ENCODE measurements at places on chromosomes 6 and 20.

- no peak for DNase-seq
These were observed 97.6 kb downstream of the MRPL14 start for GRCh38 chr6:44029444-44030185.

- no peak for DNase-seq
These were observed 16.6 kb upstream of the ZNF76 start for GRCh38 chr6:35242906-35243305.

- no peak for DNase-seq
These were observed 41.9 kb upstream of the DEFB112 start for GRCh38 chr6:50091641-50092040.

- no peak for DNase-seq
These were observed 3.9 kb downstream of the STXBP5 start for GRCh38 chr6:147207837-147208754.

GRCh38 chr6:42028234-42029061, 21.9 kb upstream of the TAF8 start:
- DNase-seq, result no peak

- DNase-seq, result no peak
These were observed 15.9 kb upstream of the PLCG1 start for GRCh38 chr20:41121399-41121798.

DNA sequence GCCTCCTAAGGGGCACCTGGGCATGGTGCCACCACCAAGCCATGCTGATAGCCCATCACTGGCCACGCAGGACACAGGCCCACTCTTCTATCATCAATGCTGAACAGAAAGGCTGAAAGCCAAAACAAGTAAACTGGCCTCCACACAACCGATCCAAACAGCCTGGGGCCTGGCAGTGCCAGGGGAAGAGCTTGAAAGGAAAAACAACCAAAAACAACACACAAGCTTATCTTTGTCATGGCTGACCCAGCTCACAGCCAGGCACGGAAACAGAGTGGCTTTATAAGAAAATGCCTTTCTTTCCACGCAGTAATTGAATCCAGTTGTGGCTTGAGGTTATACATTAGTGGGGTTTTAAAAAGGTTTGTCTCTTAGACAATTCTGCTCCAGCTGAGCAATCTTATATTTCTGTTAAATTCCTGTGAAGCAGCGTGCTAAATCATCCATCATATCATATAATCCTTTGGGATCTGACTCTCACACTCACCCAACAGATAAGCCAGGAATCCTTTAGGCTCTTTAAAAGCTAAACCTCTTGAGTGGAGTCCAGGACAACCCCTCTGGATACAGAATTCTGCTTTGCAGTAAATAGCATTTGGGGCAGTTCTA, 65.4 kb upstream of the SLC22A16 start:
- DNase-seq, result no peak

- DNase-seq, result no peak
These were observed 107.4 kb downstream of the PREX1 start for GRCh38 chr20:48720256-48720985.

DNA sequence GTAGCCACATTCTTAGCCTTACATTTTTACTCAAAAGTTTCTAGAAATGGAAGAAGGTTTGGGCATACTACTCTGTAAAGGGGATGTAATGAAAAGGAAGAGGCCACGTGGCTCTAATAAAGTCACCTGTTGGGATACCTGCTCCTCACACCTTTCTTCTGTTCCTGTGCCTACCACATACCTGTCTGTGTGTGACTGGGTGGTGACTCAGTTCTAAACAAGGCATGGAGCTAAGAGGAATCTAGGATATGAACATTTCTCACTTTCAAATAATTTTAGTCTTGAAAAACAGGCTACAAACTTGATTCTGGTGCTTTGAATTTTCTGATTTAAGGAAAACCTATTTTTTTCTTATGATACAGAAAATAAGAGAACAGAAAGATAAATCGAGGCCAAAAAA, 363.6 kb downstream of the RFPL4B start:
- DNase-seq, result no peak

DNA sequence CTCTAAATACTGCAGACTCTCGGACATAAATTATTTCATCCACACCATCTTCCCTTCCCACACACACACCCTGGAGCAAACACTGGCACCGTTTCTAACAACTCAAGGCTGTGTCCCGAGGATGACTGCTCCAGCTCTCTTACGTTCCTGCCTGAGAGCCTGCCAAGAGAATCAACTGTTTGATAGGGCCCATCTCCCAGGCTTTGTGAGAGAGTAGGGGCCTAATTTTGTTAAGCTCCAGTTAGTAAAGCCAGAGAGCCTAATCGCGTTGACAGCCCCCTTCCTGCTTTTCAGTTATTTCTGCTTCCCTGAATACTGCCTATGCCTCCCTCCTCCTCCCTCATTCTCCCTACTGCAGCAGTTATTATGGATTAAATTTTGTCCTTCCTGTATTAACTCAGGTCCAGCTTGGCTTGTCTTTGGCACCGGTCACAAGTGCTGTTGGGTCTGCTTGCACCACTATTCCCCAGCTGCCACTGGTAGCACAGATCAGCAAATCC, 118.1 kb upstream of the TMEM181 start:
- no peak for DNase-seq

DNA sequence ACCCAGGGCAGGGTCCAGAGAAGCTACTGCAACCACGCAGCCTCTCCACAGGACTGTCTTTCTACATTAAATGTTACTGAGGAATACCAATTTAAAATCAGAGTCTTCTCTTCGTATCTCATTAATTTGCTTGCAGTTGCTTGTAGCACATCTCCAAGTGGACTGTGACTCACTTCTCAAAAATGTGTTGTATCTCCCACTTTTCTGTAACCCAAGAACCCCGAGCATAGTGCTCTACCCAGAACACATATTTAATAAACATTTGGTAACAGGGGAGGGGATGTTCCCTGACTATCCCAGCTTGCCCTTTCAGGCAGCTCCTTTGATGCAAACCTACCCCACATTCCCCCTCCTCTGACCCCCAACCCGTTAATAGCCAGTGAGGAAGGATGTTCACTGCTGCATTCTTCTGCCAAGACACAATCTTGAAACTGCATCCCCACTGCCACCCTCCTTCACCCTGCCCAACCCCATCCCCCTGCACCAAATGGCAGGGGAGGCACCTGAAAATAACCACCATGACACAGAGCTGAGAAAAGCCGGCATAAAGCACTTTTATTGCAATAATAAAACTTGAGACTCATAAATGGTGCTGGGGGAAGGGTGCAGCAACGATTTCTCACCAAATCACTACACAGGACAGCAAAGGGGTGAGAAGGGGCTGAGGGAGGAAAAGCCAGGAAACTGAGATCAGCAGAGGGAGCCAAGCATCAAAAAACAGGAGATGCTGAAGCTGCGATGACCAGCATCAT, 24.2 kb downstream of the FKBP1A start:
- DNase-seq, result no peak

GRCh38 chr20:37390891-37391525, 45.1 kb downstream of the SRC start:
- DNase-seq, result no peak

DNA sequence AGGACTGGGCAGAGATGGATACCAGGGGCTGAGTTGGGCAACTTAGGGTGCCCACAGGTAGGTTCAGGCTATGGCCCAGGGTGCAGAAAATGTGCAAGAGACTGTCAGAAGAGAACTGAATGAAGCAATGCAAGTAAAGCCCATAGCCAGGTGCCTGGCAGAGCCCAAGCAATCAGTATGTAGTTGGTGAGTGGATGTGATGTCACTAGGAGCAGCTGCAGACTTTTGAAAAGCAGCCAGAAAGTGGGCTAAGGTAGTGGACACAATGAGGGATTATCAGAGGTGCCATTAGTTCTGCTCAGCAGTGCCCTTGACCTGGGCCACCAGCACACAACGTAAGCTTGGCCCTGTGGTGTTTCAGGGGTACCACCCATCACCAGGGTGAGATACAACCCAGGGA, 135.3 kb downstream of the SOBP start:
- DNase-seq, result no peak

DNA sequence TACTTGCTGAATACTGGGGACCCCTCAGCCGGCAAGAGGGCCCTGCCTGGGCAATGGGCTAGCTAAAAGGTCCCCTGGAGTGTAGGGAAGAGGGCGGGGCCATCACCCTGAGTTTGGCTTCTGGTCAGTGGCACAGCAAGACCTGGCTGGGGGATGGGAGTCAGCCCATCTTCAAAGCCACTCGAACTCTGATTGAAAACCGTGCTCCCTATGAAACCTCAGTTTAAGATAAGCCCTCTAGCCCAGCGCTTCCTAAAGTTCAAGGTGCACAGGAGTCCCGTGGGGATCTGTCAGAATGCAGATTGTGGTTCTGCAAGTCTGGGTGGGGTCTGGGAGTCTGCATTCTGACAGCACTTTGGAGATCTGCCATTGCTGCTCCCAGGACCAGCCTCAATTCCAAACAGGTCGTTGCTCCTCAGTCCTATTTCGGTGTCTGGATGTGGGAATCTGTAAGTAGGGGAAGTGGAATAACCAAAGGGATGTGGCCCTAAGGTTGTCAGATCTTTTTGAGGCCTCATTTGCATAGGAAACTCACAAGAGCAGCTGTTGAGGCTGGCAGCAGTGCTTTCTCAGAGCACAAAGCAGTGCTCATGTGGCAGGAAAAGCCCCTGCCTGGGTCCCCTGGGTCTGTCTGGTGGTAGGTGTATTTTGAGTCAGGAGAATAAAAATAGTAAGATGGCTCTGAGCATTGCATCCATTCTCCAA, 85.3 kb upstream of the SCP2D1 start:
- DNase-seq, result no peak

GRCh38 chr6:78611102-78611620, 256.2 kb upstream of the IRAK1BP1 start:
- no peak for DNase-seq

DNA sequence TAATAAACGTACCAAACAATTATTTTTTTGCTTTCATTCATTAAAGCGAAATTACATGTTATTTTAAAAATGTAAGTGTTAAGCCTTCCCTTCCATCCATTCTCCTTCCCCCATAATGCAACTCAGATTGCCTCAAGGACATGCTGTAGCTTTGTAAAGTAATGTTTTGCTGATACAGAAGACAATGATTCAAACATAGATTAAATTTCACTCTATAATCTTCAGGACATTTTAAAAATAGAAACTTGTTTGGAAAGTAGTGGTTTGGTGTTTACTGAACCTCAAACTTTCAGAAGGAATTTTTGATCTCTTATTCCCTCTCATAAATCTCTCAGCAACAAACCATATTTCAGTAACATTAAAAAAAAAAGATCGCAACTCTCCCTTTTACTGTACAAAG, 350.9 kb upstream of the HSF2 start:
- no peak for DNase-seq

- DNase-seq, result no peak
These were observed 28.4 kb upstream of the APMAP start for GRCh38 chr20:25020901-25021301.

- peak; percentile 84 for DNase-seq
These were observed 7.3 kb downstream of the VWA7 start for GRCh38 chr6:31769684-31770371.

GRCh38 chr6:64224819-64225218, 589.2 kb downstream of the PHF3 start:
- no peak for DNase-seq

DNA sequence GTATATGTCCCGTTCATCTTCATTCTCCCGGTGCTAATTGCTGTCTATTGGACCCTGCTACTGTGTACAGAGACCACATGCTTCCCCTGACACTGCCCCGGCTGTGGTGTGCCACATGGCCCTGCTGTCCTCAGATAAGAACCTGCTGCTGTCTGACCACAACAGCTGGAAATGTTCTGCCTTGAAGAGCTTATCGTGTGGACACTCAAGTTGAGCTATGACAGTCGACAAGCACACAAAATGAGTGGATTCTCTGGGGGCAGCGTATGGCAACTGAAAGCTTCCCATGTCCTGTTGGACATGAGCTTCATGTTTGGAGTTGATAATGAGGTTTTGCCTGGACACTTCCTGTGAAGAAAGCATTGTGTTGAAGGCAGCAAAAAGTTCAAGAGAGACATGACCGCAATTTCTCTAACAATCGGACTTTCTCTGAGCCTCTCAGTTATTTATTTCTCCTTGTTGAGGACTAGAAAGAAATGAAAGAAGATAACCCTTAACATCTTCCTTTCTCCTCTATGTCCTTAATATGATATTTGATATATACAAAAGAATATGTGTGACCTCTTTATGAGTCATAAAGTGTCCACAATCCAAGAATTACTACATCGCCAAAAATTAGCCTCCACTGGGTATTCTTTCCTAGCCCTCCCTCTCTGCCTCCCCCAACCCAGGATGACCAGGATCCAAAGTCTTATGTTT, 187.1 kb upstream of the TCF21 start:
- no peak for DNase-seq

- no peak for DNase-seq
These were observed 54.2 kb downstream of the TRAM2 start for GRCh38 chr6:52522655-52523054.

GRCh38 chr6:15549371-15549770, 113.5 kb downstream of the DTNBP1 start:
- no peak for DNase-seq

GRCh38 chr6:34447386-34447785, 18.5 kb upstream of the PACSIN1 start:
- no peak for DNase-seq

DNA sequence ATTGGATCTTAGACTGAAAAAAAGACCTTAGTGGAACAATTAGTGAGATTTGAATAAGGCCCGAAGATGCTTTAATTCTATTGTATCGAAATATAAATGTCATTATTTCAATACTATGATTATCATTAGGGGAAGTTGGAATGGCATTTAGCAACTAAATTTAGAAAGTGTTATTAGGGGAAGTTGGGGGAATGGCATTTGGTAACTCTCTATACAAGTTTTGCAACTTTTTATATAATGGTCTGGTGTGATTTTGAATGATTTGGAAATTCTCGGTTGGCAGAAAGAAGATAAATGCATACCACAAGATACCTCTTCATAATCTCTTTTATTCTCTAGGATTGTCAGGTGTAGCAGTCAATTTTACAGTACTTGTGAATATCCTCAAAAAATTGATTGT, 49.2 kb downstream of the RNF144B start:
- no peak for DNase-seq

DNA sequence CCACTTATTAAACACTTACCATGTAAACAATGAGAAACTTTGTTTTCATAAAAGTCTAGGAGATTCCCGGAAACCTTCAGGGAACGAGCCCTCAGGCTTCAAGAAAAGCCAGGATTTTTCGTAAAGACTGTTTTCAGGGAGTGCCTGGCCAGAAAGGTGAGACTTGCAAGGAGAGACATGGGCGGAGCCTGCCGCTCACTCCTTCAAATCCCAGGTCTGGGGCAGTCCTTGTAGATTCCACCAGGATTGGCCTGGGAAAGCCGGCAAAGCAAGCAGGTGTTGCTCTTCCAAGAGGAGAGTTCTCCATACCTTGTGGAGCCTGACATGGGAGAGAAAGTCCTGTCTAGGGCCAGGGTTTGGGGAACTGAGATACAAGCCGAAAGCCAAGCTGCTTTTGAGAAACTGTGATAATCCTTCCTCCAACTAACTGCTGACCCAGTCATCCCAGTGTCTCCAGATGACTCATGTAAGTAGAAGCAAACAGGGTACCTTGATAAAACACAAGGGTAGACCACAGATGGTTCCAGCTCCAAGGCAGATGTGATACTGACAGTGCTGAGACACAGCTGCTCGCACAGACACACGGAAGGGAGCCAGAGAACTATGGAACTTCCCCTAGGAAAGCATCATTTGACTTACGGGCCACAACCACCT, 69.4 kb upstream of the NAA20 start:
- no peak for DNase-seq

GRCh38 chr6:1701668-1702353, 92.1 kb downstream of the FOXC1 start:
- DNase-seq, result no peak

GRCh38 chr6:73675466-73676098, 20.4 kb upstream of the CD109 start:
- DNase-seq, result peak; percentile 71

All from CD4-positive, alpha-beta T cell treated with Interleukin-21 for 1 hour (primary cell).